ENCODE measurements at places on chromosomes 5 and 9.
A peak's percentile ranks its signal among the peaks of the same experiment; 100 is the strongest.

DNA sequence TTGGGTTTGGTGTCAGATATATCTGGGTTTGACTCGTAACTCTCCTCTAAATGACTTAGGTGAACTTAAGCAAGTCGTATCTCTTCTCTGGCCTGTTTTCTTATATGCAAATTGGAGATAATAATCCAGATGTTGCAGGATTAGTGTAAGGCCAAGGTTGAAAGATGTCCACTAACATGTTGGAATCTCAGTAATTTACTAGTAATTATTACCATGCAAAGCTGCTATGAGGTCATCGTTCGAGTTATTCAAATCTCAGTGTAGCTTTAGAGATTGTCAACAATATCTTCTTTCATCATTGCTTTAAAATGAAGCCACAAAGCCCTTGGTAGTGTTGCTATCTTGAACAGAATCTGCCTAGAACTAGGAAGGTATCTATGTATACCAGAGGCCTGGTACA lies 437.7 kb upstream of the KLF4 start:
- H3K4me3 ChIP-seq = no peak overlapping the region
- no peaks in the 10 kb centered on the region for H3K27me3 ChIP-seq
- no peak overlapping the region for H3K27ac ChIP-seq
- no peaks in the 10 kb centered on the region for H3K36me3 ChIP-seq
- no peak for DNase-seq

DNA sequence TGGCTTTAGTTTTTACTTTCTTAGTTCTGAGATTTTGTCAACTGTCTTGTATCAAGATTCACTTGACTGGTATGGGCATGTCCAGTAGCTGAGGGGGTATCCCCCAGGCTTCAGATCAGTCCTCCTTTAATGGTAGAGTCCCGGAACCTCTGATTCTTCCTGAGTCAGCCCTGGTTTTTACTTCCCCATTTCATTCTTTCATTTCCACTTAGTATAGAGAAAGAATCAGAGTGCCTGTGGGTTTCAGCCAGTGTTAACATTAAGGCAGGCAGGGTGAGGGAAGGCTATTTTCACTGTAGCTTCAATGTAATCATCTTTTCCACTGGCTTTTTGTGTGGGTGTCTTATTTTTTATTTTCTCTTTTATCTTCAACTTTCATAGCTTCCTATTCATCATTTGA lies 8.3 kb upstream of the COMMD10 start:
- H3K4me3 ChIP-seq = no peak overlapping the region
- no peak for DNase-seq
- no peak overlapping the region for H3K27ac ChIP-seq
- no peaks in the 10 kb centered on the region for H3K36me3 ChIP-seq

DNA sequence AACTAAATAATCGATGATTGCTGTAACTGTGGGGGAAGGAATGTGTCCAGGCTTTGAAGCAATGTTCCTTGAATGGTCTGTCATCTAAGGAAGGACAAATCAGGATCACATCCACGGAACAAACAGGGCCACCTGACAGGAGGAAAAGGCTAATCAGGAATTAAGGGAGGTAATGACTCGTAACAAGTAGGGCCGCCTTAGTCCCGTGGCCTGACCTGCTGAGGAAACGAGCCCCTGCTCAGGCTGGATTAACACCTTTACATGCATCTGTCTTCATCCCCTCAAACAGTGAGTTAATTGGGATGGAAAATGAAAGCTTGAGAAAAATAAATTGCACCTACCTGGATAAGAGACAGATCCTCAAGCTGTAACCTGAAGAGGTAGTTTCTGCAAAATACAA lies 227.8 kb downstream of the SEMA5A start:
- H3K36me3 ChIP-seq = no peaks in the 10 kb centered on the region
- H3K4me3 ChIP-seq = no peak overlapping the region
- no peaks in the 10 kb centered on the region for H3K27me3 ChIP-seq
- DNase-seq = no peak

GRCh38 chr5:157971571-157972216 lies 112.7 kb upstream of the CLINT1 start:
- H3K27ac ChIP-seq = no peak overlapping the region
- no peaks in the 10 kb centered on the region for H3K36me3 ChIP-seq
- no peaks in the 10 kb centered on the region for H3K4me1 ChIP-seq
- no peaks in the 10 kb centered on the region for H3K27me3 ChIP-seq

DNA sequence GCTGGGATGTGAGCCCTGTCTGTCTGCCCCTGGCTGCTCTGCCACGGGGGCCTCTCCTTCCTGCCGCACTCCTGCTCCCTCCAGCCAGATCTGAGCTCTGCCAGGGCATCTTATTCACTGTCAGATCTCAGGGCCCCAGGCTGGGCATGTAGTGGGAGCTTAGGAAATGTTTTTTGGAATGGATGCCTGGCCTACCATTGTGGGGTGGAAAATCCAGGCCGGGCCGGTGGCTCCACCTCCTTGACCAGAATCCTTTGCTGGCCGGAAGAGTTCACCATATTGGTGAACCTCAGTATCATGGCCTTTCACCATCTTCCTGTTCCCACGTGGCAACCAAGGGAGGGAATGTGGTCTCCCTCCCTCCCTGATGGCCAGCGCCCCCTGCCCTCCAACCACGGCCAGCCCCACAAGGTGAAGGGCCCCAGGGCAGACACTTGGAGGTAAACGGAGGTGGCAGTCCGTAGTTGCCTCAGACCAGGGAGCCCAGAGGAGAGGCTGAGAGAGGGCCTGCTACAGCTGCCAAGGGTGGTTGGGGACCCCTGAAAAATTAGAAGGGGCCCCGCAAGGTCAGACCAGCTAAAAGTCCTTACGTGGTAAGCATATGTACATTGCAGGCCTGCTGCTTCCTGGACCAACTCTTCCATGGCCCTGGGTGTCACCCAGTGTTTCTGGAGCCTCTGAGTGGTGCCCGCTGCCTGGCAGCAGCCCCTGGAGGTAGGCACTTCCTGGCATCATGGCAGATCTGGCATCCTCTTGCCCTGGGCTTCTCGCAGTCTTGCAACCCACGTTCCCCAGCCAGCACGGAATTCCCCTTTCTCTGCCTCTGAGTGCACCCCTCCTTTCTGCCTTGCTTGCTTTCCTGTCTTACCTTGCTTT lies 153.3 kb downstream of the RGS3 start:
- H3K27ac ChIP-seq = no peak overlapping the region
- H3K27me3 ChIP-seq = no peaks in the 10 kb centered on the region
- peaks cover 15% of the 10 kb centered on the region for H3K4me1 ChIP-seq
- H3K4me3 ChIP-seq = no peak overlapping the region
- no peak for DNase-seq
- no peaks in the 10 kb centered on the region for H3K36me3 ChIP-seq

DNA sequence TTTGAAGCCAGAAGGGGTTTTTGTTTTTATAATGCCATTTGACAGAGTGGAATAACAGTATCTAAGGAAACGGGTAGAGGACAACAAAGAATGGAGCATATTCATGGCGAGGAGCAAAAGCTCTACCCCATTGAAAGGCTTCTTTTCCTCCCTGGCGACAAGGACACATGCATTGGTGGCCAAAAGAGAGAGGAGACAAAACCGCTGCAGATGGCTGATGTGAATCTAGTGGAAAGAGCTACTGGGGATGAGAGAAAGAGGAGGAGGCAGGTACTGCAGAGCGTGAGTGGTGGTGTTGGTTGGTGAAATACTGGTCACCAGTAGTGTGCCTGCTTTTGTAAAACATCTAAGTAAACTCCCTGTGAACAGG lies 491 bp downstream of the APC start:
- peak overlapping the region; percentile 43 for H3K4me3 ChIP-seq
- no peaks in the 10 kb centered on the region for H3K36me3 ChIP-seq
- H3K27ac ChIP-seq = peak overlapping the region; percentile 5
- no peaks in the 10 kb centered on the region for H3K27me3 ChIP-seq

- no peaks in the 10 kb centered on the region for H3K36me3 ChIP-seq
- no peaks in the 10 kb centered on the region for H3K27me3 ChIP-seq
- no peak overlapping the region for H3K4me3 ChIP-seq
- H3K27ac ChIP-seq = peak overlapping the region; percentile 100
- H3K4me1 ChIP-seq = peaks cover 25% of the 10 kb centered on the region
- no peak for DNase-seq
Observed at GRCh38 chr5:82404382-82404945, 126.3 kb upstream of the RPS23 start.
